ENCODE measurements at places on chromosomes 1 and 21.
A peak's percentile ranks its signal among the peaks of the same experiment; 100 is the strongest.

- DNase-seq, result no peak
- H3K4me1 ChIP-seq, result no peaks in the 10 kb centered on the region
- no peak overlapping the region for H3K4me3 ChIP-seq
Observed at GRCh38 chr1:53460666-53461322, 1.6 kb downstream of the DMRTB1 start.

GRCh38 chr1:233440951-233441401 is 113.5 kb downstream of the MAP3K21 start:
- H3K27ac ChIP-seq, result no peak overlapping the region
- no peaks in the 10 kb centered on the region for H3K36me3 ChIP-seq
- H3K27me3 ChIP-seq, result peaks cover 22% of the 10 kb centered on the region
- DNase-seq, result peak; percentile 13

DNA sequence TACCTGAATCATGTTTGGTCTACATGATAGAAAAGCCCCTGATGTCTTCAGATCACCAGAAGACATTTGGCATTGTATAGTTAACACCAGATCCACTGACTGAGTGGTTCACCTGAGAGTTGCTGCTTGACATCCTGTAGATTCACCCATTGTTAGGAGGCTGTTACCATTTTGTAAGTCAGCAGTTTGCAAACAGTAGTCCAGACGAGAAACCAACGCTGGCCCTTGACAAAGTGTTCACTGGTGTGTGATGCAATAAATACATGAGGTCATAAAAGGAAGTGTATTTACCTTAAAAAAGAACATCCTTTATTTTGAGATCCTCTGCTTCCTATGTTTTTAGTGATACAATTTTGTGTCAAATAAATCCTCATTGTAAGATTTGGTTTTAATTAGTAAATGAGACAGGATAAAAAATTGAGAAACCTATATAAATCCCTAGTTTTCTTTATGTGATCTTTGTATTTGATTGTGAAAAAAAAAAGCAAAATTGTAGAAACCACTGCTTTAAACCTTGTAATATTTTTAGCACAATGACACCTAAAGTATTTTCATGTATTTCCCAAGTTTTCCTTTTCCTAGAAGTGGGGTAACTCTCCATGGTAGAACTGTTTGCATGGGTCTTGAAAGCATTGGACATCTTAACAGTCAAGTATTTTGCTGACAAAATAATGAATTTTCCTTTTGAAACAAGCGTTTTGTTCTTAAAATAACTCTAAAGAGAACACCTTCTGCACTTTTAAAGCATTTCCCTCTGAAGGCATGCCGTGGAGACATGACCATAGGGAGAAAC is 204.3 kb downstream of the FGGY start:
- H3K4me3 ChIP-seq, result no peak overlapping the region
- no peak overlapping the region for H3K27ac ChIP-seq
- no peaks in the 10 kb centered on the region for H3K4me1 ChIP-seq
- peaks cover 3% of the 10 kb centered on the region for H3K36me3 ChIP-seq

DNA sequence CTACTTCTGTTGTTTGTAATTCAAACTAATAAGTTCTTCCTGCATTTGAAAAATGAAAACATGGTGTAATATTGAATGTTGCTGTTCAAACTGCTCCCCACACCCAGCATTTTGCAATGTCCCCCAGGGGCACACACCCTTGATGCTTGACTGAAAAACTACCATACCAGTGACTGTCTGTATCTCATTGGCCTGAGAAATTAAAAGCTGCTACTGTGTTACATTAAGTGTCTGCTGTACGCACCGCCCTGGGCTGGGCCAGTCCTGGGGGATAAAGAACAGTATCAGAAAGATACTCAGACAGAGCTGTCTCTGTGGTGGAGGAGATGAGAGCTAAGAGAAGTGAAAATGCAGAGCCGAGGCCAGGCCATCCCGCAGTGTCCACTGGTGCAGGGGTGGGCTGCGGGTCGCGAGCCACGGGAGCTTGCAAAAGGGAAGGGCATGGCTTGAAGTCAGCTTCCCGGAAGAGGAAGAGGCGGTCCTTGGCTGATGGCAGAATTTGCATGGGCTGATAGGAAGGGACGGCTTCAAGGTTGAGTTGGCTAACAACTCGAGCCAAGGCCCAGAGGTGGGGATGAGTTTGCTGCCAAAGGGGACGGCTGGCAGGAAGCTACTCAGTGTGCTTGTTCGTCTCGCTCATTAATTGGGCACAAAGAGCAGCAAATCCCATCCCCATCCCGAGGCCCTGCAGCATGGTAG is 329.8 kb upstream of the VAMP3 start:
- H3K4me3 ChIP-seq, result no peak overlapping the region
- DNase-seq, result no peak
- no peak overlapping the region for H3K27ac ChIP-seq
- H3K4me1 ChIP-seq, result no peaks in the 10 kb centered on the region
- no peaks in the 10 kb centered on the region for H3K27me3 ChIP-seq
- no peaks in the 10 kb centered on the region for H3K36me3 ChIP-seq

DNA sequence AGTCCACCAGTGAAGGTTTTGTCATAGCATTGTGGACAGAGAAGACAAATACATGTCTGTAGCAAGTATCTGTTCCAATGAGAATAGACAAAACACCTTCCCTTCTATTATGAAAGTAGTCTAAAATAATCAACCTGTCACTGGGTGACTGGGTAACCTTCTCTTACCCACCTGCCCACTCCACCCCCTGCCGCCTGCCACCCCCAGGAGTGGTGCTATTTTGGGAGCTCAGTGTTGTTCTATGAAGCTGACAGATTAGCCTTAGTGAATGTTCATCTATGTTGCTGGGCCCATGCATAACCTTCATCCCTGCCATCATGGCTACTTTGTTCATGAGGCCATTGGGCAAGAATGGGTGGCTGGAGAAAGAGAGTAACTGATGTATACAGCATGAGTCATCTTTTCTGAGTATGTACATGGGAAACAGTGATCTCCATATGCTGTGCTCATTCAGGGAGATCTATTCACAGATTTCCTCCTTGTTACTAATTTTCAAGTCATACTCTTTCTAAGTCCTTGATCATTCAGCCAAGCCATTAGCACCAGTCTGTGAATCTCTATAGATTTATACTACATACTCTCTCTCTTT is 24.8 kb downstream of the MARK1 start:
- no peaks in the 10 kb centered on the region for H3K4me1 ChIP-seq
- H3K4me3 ChIP-seq, result no peak overlapping the region
- H3K27ac ChIP-seq, result no peak overlapping the region

- H3K4me3 ChIP-seq, result no peak overlapping the region
- H3K27me3 ChIP-seq, result no peaks in the 10 kb centered on the region
- H3K4me1 ChIP-seq, result no peaks in the 10 kb centered on the region
- H3K36me3 ChIP-seq, result peaks cover 5% of the 10 kb centered on the region
- H3K27ac ChIP-seq, result no peak overlapping the region
Observed at GRCh38 chr21:25997788-25998611, 172.6 kb downstream of the APP start.

GRCh38 chr1:198888379-198888943 is 249.6 kb downstream of the PTPRC start:
- H3K4me1 ChIP-seq, result peaks cover 4% of the 10 kb centered on the region
- no peak overlapping the region for H3K27ac ChIP-seq
- peaks cover 23% of the 10 kb centered on the region for H3K36me3 ChIP-seq
- no peak for DNase-seq

DNA sequence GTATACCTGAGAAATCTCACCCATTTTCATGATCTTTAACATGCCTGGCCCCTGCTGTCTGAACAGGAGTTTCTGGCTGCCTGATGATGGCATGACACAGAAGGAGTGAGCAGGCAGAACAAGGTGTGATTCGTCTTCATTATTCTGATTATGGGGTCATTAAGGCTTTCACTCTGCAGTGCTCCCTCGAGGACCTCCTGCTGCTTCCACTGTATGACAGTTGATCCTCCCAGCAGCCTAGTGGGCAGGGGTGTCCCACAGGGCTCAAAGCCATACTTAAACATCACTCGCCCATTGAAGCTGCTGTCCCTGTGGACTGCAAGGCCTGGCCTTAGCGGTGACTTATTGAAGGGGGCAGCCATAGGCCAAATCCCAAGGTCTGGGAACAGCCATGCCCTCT is 12.7 kb upstream of the PARS2 start:
- H3K4me1 ChIP-seq, result no peaks in the 10 kb centered on the region
- no peak for DNase-seq
- no peak overlapping the region for H3K27ac ChIP-seq
- H3K4me3 ChIP-seq, result no peak overlapping the region
- H3K27me3 ChIP-seq, result peaks cover 3% of the 10 kb centered on the region
- H3K36me3 ChIP-seq, result peaks cover 3% of the 10 kb centered on the region

- peaks cover 27% of the 10 kb centered on the region for H3K4me1 ChIP-seq
- H3K4me3 ChIP-seq, result peak overlapping the region; percentile 87
- peaks cover 8% of the 10 kb centered on the region for H3K27me3 ChIP-seq
- DNase-seq, result no peak
Observed at GRCh38 chr1:164561007-164561406, 2.0 kb downstream of the PBX1 start.

DNA sequence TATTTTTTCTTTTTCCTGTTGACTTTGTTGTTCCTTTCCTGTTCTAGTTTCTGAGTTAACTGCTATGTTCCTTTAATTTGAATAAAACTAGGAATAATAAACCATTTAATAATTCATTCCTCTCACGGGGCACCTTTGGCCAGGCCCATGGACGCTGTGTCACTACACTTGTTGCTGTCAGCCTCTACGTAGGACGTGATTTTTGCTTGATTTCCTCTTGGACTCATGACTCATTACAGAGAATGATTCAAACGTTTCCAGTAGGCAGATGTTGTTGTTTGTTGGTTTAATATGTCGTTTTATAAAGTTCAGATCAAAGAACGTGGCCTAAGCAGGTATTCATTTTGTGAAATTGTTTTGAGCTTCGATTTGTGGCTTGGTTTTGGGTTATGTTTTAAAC is 9.1 kb upstream of the SLC19A1 start:
- H3K4me1 ChIP-seq, result peaks cover 57% of the 10 kb centered on the region
- H3K4me3 ChIP-seq, result peak overlapping the region; percentile 78
- H3K36me3 ChIP-seq, result no peaks in the 10 kb centered on the region
- no peaks in the 10 kb centered on the region for H3K27me3 ChIP-seq

GRCh38 chr21:44913425-44914175 is 7.1 kb downstream of the ITGB2 start:
- H3K27ac ChIP-seq, result peak overlapping the region; percentile 92
- H3K4me1 ChIP-seq, result peaks cover 89% of the 10 kb centered on the region
- peak overlapping the region; percentile 85 for H3K4me3 ChIP-seq
- no peak for DNase-seq
- no peaks in the 10 kb centered on the region for H3K27me3 ChIP-seq

GRCh38 chr1:231075497-231075896 is 35.4 kb upstream of the FAM89A start:
- peaks cover 3% of the 10 kb centered on the region for H3K27me3 ChIP-seq
- H3K36me3 ChIP-seq, result no peaks in the 10 kb centered on the region
- H3K4me3 ChIP-seq, result no peak overlapping the region
- H3K4me1 ChIP-seq, result no peaks in the 10 kb centered on the region
- DNase-seq, result no peak
- no peak overlapping the region for H3K27ac ChIP-seq

DNA sequence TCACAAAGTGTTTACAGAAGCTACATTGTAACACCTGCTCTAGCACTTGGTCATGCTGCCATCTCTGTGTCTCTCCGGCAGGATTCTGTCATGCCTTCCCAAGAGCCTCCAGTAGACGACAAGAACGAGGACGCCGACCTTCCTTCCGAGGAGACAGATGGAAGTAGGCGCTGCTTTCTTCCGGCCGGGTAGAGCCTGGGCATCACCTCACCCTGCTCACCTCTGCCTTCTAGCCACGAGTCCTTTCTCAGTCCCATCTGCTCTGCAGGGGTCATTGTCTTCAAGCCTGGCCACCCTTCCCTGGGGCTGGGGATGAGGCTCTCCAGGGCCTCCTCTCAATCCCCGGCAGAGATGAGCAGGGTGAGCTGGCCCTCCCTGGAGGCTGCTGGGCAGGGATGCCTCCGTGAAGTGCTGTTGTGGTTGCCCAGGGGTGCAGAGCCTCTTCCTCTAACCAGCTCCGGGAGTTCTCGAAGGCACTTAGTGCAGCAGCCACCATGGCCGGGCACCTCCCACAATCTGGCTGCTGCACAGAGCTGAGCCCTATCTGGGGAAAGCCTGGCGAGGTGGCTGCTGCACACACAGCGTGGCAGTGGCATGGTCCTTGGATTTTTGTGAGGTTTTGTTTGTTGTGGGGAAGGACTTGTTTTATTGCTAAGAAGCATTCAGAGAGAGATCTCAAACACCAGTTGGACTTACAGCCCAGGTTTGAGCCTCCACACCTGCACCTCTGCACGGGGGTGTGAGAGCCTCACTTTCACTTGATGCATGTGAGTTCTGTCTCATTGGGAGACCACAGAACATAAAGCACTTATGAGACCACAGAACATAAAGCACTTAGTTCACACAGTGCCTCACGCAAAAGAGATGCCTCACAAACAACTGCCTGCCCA is 48.4 kb downstream of the FAAP20 start:
- H3K36me3 ChIP-seq, result peaks cover 3% of the 10 kb centered on the region
- H3K27ac ChIP-seq, result no peak overlapping the region
- peak; percentile 57 for DNase-seq
- H3K4me3 ChIP-seq, result no peak overlapping the region
- H3K4me1 ChIP-seq, result peaks cover 24% of the 10 kb centered on the region

DNA sequence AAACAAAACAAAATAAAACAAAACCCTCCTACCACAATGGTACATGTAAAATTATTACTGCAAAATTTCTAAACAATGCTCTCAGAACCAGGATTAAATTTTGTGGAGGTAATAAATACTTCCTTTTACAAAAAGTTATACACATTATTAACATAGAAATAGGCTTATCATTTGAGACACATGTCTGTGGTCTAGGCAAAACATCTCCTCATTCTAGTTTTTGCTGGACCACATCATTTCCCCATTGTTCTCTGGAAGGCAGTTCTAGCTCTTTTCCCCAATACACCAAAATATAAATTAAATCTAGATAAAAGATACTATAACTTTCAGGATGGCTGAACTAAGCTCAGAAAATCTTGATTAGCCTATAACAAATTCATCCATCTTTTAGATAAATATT is 18.4 kb downstream of the EXTL2 start:
- no peak for DNase-seq
- no peaks in the 10 kb centered on the region for H3K27me3 ChIP-seq
- no peaks in the 10 kb centered on the region for H3K4me1 ChIP-seq
- no peak overlapping the region for H3K4me3 ChIP-seq

GRCh38 chr1:210024996-210025395 is 87.0 kb downstream of the SYT14 start:
- H3K4me1 ChIP-seq, result no peaks in the 10 kb centered on the region
- H3K27ac ChIP-seq, result no peak overlapping the region
- H3K27me3 ChIP-seq, result peaks cover 7% of the 10 kb centered on the region
- no peaks in the 10 kb centered on the region for H3K36me3 ChIP-seq
- no peak for DNase-seq

DNA sequence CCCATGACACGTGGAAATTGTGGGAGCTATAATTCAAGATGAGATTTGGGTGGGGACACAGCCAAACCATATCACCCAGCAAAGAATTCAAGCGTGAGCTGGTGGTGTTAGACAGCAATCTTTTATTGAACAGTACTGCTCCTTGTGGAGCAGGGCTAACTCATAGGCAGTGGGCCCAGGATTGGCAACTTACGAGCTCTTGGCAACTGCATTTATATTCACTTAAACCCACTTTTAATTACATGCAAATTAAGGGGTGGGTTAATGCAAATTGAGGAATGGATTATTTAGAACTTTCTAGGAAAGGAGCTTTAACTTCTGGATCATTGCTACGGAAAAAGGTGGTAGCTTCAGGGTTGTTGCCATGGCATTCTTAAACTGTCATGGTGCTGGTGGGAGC is 135.6 kb upstream of the KAZN start:
- DNase-seq, result no peak
- H3K36me3 ChIP-seq, result no peaks in the 10 kb centered on the region
- no peak overlapping the region for H3K4me3 ChIP-seq
- H3K4me1 ChIP-seq, result no peaks in the 10 kb centered on the region
- no peak overlapping the region for H3K27ac ChIP-seq
- H3K27me3 ChIP-seq, result peaks cover 27% of the 10 kb centered on the region

Data from naive thymus-derived CD8-positive, alpha-beta T cell (primary cell).